ENCODE measurements at places on chromosomes 16 and 17.

DNA sequence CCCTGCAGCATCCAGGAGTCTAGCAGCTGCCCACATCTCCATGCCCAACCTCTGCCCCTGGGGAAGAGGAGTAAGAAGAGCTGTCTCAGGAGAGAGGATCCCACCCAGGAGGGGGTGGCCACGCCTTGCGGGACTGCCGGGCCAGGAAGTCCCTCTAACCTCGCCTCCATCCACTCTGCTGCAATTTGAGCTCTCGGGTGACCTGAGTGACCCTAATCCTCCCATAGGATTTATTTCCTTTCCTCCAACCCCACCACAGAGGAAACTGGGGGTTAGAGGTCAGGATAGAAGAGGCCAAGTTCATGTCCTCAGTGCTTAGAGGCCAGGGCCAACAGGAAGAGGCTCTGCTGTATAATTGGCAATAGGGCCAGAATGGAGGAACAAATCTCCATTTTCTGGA is 22.6 kb upstream of the NGFR start:
- DNase-seq = no peak

- DNase-seq = no peak
Observed at GRCh38 chr17:64662774-64663367, 764 bp upstream of the SMURF2 start.

DNA sequence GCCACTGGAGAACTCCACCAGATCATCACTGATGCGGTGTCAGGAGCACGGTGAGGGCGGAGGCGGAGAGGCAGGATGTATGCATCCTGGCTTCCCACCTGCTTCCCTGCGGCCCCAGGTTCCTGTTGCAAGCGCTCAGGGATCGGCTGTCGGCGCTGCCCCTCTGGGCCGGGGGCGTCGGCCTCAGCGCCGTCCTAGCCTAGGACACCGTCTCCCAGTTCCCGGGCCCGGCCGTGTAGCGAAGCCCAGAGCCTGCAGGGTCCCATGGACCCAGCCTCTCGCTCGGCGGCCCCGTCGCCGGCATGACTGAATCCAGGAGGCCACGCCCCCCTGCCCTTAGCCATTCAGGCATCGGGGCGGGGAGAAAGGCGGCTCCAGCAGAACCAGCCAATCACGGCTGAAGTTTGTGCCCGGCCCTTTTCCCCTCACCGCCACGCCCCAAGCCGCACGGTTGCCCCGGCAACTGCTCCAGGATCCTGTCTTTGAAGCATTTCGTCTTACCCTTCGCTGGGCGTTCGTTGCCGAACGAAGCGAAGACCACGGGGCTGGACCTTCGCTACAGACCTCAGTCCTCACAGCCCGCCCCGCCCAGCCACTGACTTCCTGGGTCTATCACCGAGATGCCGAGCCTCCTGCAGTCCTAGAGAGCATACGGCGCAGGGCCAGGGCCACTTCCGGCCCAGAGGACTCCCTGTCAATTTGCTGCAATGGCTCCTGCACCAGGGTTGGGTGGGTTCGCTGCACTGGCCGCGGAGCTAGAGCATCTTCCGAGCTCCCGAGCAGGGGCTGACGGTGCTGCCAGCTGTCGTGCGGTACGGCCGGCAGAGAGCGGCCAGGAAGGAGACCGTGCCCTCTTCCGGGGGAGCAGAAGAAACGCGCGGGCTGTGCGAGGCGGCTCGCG is 10.6 kb upstream of the ZNF213 start:
- peak; percentile 97 for DNase-seq

DNA sequence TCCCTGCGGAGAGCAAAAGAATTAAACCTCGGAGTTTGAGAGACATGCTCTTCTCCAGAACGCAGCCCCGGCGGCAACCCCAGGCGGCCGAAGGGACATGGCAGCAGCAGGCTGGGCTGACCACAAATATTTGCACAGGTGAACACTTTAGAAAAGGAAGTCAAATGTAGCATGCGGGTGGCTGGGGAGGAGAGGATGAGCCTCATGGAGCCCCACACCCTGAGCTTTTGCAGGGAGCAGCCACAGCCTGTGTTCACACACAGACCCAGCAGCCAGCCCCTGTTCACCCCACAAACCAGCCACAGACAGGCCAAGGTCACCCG is 17.8 kb downstream of the HS3ST6 start:
- DNase-seq = no peak
